H9 (cell line): ENCODE measurements at places on chromosomes 3 and 15. TPM values are rescaled to one million over a fixed set of nuclear protein-coding genes. Genes with fewer than 3 reads are reported as not detected.

Gene PRR23E
- not detected in 2 replicates for total RNA-seq

DNA sequence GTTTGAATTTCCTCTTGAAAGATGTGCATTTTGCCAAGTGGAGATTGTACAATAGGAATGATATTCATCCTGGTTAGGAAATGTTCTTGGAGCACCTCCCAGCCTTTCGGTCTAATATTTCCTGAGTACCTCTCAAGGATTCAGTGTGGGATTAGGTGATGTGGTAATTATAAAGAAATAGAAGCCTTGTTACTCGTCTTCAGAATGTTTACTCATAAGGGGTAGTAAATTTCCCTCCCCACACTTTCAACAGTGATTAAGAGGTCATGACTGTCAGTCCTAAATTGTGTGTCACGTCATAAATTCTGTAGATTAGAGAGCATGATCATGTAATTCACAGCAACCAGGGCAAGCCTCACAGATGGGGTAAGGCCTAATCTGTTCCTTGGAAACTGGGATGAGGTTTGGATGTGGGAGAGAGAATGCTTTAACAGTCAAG, 633.1 kb upstream of the TBL1XR1 start:
- no peak for DNase-seq

DNA sequence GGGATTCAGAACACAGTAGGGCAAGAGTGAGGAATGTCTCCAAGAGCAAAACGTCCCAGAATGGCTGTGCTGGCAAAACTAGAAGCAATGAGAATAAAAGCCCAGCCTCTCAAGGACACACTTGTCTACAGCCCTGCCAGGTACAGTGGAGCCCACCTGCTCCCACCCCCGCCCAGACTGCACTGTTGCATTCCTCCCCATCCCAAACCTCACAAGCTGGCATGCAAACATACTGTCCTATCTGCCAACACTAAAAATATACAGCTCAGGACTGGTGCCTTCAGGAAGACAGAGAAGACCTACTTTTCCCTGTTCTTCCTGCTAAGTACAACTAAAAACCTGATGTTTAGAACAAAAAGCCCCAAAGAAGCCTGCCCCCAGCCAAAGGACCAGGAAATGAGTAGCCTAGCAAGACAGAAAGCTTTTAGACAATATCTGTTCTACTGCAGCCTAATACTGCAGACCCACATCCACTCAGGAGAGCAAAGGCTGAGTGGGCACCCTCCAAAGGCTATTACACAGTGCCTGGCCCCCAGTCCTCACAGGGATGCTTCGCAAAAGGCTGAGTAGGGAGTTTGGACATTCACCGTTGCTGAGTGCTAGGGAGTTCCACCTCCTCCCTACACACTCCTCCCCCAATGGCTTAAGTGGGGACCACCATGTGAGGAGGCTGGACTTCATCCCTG, 13.5 kb downstream of the OCA2 start:
- DNase-seq, result no peak

DNA sequence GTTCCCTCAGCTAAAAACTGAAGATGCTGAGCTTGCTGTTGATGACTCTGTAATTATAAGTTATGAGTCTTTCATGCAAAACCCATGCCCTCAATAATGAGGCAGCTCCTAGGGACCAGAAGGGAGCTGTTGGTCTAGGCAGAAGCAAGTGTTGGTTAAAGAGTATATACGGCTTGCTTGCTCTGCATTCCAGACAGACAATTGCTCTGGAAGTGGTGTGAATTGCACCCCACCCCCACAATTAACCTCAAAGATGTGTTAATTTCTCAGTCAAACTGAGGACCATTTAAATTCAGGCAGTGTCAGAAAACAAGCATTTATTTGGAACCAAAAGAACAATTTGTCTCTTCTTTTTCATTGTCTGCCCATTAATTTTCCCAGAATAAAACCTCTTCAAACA, 163.5 kb upstream of the EOMES start:
- peak; percentile 40 for DNase-seq
